H1 (cell line): ENCODE measurements at places on chromosomes 16 and 17.

DNA sequence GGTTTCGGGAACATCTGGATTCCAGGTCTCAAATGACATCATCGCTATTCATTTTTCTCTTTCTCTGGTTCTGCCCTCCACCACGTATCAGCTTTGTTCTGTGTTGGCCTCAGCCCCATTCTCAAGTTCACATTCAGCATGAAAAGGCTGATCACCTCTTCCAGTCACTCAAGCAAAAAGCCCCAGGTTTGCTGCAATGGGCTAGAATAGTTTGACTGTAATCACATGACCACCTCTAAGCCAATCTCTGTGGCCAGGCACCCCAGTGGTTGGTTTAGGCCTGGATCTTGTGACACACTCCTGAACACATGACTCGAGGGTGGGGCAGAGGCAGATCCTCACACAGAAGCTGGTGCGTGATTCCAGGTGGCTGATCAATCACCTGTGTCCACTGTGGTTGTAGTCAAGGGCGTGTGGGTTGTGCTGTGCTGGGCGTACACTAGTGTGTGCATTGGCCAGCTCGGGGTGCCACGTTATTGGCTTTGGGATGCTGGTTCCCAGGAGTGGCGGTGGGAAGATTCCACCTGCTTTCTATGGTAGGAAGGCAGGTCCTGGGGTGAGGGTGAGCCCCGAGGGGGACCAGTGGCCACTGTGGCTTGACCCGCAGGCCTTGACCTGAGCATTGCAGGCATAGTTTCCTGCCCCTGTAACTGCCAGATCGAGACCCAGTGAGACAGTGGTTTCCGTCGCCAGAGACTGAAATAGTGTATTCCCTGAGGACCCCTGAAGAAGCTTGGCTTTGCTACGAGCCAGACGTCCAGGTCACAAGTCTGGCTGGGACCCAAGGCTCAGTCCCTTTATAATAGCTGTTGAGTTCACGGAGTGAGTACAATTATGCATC, 12.0 kb downstream of the EEF2K start:
- DNase-seq = no peak

DNA sequence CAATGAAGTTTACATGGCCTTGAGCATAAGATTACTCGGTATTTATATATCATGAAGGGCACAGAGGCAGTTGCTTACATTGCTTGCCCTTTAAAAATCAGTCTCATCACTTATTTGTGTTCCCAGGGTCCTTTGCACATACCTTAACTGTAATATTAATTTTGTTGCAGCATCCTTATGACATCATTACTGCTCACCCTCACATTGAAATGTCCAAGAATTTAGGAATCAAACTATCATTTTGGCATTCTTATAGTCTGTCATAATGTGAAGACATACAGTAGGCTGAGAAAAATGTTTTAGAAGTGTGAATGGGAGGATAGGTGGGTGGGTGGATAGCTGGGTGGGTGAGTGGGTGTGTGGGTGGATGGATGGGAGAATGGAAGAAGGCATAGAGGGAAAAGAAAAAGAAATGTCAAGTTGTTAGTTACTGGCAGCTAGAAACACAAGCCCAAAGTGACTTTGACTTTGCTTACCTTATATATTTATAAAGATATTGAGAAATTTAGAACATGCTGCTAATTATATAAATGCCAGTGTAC, 17.8 kb downstream of the ADAMTS18 start:
- DNase-seq = no peak

- DNase-seq = no peak
Observed at GRCh38 chr17:43171586-43172487, 823 bp downstream of the NBR1 start.

DNA sequence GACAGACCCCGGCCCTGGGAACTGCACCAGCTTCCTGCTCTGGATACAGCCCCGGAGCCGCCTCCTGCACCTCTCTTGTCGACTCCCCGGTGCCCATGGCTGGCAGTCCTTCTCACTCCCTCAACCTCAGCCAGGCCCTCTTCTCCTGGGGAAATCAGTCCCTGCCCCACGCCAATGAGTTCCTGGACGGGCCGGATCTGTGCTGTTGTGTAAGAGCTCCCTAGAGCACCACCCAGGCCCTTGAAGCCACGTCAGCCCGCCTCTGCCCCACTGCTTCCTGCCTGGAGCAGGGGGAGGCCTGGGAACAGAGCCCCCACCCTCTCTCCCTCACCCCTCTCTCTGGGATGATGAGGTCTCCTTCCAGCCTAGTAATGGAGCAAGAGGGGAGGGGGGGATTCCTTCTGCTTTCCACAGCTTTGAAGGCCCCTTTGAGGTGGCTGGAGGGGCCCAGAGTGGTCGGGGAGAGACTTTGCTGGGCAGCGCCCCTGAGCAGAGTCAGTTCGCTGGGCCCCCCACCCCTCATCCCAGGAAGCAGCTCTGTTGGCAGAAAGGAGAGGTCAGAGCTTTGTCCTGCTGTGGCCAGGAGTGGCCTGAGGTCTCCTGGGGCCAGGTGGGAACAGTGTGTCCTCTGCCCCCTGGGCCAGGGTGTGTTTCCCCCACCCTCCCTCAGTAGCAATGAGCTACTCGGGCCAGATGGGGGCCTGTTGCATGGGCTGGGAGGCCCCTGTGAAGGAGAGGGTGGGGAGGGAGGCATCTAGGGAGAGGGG, 3.8 kb downstream of the PRR29 start:
- no peak for DNase-seq

GRCh38 chr17:945672-946071, 33.9 kb downstream of the NXN start:
- no peak for DNase-seq

DNA sequence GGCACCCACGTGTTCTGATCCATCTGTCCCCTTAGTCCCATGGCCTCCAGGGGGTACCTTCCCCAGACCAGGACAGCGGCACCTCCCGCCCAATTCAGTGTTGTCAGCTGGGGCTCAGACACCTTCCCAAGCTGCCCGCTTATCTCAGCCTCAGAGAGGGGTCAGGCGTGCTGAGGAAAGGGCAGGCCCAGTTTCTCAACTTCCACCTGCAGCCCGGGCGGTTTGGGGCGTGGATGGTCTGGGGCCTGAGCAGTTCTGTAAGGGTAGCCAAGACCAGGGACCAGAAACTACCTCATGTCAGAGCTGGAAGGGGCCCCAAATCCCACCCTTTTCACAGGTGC, 5.1 kb downstream of the PLCD3 start:
- no peak for DNase-seq
